ENCODE measurements at places on chromosomes 1 and 21.

GRCh38 chr1:38872401-38873026, 634 bp downstream of the MYCBP start:
- DNase-seq = no peak

DNA sequence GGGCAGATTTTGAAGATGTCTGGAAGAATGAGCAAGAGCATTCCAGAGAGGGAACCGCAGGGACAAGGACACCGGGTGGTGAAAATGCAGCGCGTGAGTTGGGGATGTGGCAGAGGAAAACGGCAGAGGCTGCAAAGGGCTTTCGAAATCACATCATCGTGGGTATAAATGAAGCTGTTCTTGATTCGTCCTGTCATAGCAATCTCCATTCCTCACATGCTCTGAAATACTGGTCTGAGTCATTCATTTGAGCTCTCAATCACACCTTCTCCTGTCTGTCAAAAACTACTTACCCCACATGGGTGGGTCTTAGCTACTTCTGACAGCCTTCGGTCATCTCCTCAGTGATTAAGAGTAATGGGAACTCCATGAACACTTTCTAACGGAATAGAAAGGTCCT, 81.5 kb downstream of the ERG start:
- DNase-seq = no peak

DNA sequence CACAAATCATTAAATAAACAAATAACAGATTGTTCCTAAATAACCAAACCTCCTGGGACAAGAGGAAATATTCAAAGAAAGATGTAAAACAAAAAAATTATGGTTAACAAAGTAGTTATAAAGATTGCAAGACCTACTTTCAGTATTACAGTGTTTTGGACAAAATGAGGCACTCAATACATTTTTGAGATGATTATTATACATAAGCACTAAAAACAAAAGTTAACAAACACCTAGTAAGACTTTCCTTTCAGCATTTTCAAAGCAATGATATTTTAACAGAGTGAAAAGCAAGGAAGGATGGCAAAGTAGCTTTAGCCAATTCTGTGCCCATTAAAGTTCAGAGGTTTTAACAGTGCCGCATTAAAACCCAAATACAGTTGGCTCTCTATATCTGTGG, 17.2 kb downstream of the OMA1 start:
- DNase-seq = no peak

- no peak for DNase-seq
These were observed 25.8 kb upstream of the KIF21B start for GRCh38 chr1:201049248-201049831.

DNA sequence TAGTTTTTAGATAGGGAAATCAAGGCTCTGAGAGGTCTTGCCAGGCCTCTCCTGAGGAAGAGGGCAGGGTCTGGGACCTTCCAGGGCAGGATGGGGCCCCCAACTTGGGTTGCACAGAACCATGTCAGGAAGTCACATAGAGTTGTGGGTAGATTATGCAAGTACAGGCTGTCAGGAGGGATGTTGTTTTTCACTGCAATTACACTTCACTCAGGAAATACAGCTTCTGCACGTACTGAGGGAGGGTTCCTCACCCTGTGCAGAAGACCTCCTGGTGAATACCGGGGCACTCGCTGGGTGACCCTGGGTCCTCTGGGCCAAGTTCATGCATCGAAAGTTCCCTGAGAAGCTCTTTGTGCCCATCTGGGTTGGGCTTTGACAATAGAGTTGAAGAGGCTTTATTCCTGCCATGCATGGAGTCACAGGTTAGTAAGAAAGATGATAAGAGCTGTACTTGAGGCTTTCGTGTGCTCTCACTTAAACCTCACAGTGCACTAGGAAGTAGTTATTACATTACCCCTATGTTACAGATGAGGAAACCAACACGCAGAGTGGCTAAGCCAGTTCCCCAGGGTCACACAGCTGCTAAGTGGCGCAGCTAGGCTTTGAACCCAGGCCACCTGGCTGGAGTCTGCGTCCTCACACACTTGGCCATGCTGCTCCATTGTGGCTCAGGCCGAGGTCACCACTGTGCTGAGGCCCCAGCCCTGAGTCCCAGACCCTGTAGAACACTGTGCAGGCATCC, 16.2 kb upstream of the TNFRSF1B start:
- no peak for DNase-seq

DNA sequence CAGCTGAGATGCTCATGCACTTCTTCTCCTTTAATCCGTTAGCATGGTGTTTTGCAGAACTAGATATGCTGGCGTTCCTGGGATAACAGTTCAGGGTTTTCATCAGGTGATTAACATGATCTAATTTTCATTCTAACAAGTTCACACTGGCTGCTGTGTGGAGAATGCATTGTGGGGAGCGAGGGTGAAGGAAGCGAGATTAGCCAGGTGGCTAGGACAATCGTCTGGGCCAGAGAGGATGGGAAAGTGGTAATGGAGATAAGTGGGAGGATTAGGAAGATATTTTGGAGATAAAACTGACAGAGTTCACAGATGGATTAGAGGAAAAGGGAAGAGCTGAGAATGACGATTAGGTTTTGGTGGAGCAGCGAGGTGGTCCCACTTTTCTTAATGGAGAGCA, 138.1 kb upstream of the MAGI3 start:
- no peak for DNase-seq

DNA sequence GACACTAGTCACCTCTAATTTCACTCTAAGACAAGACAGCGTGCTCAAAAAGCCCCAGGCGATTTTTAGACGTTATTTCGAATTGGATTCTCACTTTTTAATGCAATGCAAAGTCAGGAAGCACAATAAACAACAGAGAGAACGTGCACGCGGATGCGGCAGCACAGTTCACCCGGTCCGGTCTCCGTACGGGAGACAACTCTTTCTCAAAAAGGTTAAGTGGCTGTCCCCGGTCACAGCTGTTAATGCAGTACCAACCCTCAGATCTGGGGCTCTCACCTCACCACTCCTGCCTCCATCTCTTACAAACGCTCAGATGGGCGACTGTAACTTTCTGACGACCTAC, 1.2 kb downstream of the HP1BP3 start:
- peak; percentile 19 for DNase-seq

GRCh38 chr21:34797921-34798535, 129.2 kb downstream of the CLIC6 start:
- DNase-seq = no peak

DNA sequence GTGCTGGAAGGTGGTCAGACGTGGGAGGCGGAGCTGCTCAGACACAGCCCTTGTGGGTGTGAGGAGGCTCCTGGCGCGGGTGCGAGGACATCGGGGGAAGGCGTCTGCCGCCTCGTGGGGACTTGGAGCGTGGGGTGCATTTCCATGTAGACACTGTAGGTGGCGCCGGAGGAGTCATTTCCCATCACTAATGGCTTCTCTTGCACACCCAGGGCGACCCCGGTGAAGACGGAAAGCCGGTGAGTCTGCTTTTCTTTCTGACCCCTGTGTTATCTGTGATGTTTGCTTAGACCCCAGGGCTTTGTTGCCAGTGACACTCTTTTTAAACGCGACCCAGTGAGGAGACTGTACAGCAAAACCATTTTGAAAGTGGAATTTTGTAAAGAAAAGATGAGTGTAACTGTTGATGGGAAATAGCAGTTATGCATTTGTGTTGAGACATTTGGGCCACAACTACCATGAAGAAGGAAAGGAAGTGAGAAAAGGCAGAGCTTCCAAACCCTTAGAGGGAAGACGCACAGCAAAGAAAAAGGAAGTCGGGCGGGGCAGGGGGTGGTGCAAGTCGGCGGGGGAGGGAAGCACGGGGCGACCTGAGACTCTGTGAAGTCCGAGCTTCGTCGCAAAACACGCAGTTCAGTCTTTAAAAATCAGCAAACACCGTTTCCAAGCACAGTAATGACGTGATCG, 64.0 kb downstream of the SLC19A1 start:
- DNase-seq = peak; percentile 44

DNA sequence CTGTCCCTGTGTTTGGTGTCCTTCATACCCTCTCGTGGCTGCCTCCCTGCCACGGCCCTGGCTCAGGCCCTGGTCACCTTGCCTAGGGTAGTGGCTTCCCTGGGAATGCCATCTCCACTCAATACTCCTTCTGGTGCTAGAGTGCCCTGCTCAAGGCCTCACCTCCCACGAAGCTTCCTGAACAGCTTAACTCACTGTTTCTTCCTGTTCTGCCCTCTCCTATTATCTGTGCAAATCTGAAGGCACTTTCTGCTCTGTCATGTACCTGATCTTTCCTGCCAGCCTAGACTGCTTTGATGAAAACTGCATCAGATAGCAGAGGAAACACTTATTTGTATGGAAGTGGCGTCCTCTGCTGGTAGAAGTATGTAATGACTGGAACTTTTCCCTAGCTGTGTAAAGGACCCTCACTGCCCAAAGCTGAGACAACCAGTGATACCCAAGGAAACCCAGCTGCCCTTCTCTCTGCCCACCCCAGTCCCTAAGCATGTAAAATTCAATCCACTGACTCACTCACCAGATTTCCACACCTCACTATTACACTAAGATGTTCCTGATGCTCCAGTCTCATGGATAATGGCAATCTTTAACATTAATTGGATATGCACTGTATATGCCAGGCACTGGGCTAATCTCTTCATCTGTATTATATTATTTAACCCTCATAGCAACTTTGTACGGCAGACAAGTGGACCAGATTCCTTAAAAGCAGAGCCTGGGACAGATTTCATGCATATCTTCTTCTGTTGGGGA, 36.2 kb upstream of the BTG2 start:
- peak; percentile 57 for DNase-seq

GRCh38 chr1:39098546-39099250, 72.5 kb downstream of the NDUFS5 start:
- peak; percentile 73 for DNase-seq

DNA sequence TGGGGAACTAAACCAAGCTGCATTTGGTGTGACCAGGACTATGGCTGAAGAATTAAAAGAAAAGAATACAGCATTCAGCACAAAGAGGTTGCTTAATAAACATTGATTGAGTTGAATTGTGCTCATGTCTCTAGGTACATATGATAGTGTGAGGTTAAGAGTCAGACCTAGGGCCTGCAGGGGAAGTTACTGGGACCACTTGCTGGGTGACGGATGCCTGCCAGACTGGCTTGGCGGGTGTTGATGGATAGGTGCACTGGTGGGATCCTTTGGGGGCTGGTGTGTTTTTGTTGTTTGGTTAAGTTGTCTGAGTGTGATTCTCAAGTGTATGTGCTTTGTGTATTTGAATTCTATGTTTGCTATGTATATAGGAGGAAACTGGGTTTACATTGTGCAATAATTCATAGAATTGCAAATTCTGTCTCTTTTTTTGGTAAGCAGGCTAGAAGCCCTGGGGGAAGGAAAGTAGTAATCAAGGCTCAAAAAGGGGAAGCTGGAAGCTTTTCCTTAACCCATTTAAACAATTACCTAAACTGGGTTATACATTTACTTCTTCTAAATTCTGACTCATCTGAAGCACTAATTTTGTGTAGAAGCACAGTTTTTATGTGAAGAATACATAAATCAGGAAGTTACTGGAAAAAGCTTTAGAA, 1.8 kb downstream of the CD101 start:
- DNase-seq = no peak

DNA sequence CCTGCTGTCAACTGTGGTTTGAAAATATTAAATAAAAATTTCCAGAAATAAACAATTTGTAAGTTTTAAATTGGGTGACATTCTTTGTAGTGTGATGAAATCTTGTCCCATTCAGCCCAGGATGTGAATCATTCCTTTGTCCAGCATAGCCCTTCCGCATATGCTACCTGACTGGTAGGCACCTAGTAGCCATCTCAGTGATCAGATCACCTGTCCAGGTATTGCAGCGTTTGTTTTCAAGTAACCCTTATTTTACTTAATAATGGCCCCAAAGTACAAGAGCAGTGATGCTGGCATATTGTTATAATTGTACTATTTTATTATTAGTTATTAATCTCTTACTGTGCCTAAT, 351.6 kb upstream of the B3GALT2 start:
- DNase-seq = no peak

DNA sequence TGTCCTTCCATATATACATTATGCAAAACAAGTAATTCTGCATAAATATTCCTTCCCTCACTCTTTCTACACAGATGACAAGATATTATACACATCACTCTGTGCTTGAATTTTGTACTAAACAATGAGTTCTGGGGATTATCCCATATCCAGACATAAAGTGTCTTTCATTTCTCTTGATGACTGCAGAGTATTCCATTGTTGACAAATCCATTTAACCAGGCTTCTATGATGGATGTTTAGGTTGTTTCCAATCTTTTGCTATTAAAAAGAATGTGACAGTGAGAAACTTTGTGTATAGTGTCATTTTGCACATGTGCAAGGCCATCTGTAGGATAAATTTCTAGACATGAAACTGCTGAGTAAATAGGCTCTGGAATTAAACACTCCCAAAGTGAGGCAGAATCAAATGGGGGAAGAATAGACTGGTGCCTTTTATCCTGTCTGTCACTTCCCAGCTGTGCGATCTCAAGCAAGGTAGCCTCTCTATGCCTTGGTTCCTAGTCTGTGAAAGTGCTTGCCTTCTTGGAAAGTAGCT, 29.9 kb upstream of the ATP2B4 start:
- no peak for DNase-seq

Measured in foreskin melanocyte (primary cell).